ENCODE measurements at places on chromosomes 3 and 15. TPM values are rescaled to one million over a fixed set of nuclear protein-coding genes. Genes with fewer than 3 reads are reported as not detected.

DNA sequence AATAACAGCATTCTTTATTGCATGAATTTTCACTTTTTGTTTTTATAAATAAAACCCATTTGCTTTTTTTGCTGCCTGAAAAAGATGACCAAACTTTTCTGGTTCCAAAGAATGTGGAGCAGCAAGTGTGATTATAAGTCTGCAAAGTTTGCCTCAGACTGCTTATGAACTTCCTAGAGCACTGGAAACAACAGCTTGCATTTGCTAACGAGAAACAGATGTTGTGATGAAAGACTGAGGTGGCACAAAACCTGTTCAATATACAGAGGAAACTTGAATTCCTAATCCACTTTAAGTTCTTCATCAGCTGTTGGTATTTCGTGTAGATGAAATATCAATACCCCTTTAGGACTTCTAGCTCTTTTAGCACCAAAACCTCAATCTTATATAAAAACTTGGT is 9.3 kb downstream of the ZPLD1 start:
- no peaks in the 10 kb centered on the region for H3K4me1 ChIP-seq
- H3K27ac ChIP-seq = no peak overlapping the region
- no peaks in the 10 kb centered on the region for H3K27me3 ChIP-seq
- DNase-seq = no peak
- H3K36me3 ChIP-seq = no peaks in the 10 kb centered on the region

- DNase-seq = peak; percentile 30
- H3K36me3 ChIP-seq = no peaks in the 10 kb centered on the region
- H3K27me3 ChIP-seq = peaks cover 56% of the 10 kb centered on the region
These were observed 1.1 kb downstream of the PLXND1 start for GRCh38 chr3:129605203-129605921.

DNA sequence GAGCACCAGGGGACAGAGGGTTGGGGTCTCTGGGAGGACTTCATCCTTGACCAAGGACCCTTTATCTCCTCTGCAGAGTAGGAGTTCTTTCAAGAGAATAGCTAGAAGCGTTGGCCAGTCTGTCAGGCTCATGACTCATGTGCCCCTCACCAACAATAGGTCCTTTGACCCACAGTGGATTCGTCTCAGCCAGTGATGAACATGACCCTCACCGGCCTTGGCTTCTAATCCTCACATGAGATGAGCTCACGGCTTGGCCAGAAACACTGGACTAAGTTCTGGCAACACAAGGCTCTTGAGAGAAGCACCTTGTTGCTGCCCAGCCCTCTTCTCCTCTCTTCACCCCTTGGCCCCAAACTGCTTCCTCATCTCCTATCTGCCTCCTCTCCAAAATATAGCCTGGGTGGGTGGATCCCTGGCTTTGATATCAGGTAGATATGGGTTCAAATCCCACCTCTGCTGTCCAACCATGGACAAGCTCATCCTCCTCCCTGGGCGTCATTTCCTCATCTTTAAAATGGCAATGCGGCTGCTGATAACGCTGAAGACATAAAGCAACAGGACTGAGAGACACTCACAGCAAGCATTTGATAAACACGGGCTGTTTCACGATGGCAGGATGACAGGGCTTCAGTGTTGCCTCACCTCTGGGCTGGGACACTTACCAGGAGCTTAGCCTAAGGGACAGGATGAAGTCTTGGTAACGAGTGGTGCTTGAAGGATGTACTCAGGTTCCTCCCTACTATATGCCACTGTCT is 446.7 kb upstream of the PROK2 start:
- peaks cover 7% of the 10 kb centered on the region for H3K4me1 ChIP-seq
- DNase-seq = no peak
- H3K4me3 ChIP-seq = no peak overlapping the region
- no peaks in the 10 kb centered on the region for H3K36me3 ChIP-seq
- H3K27ac ChIP-seq = no peak overlapping the region

DNA sequence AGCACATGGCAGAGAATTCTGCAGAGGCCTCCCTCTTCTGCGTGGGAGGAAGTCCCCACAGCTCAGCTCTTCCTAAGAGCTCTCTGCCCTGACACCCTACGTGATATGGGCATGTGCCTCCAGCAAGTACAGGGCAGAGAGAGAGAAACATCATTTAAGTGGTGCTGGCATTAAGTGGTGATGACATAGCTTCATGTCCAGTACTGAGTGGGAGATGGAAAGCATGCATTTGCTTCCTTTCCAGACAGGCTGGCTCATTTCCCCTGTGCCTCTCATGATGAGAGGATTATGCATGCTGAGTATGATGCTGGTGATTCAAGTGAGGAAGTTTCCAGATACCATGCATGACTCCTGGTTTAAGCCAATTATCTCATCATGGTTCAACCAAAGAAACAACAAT is 26.9 kb downstream of the BFSP2 start:
- peaks cover 8% of the 10 kb centered on the region for H3K27me3 ChIP-seq
- H3K4me1 ChIP-seq = peaks cover 10% of the 10 kb centered on the region
- H3K27ac ChIP-seq = no peak overlapping the region
- H3K36me3 ChIP-seq = no peaks in the 10 kb centered on the region

- H3K4me3 ChIP-seq = no peak overlapping the region
- DNase-seq = no peak
- H3K27me3 ChIP-seq = no peaks in the 10 kb centered on the region
- no peak overlapping the region for H3K27ac ChIP-seq
These were observed 16.8 kb downstream of the MEF2A start for GRCh38 chr15:99582508-99582960.

DNA sequence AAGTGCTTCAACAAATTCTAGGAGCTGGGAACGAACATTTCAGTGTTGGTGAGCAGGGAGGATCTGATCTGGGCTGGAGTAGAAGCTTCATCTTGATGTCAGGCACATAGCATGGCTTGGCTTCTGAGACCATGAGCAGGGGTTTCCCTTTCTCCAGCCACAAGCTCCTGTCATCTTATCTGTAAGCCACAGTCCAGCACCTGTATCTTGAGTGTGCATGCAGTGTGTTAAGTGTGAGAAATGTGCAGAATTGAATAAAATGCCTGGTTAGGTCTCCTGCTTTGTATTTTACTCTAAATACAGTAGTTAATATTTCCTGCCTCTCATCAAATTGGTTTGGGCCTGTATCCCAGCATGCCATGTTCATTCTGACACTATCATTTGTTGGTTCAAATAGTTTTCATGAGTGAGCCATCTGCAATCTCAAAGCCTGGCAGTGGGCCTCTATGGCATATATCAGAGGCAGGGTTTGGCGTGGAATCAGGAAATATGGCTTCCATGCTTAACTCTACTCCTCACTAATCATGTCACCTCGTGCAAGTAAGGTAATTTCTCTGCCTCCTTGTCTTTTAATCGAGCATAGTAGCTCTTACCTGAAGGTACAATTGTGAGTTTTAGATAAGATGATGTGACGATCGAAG is 43.3 kb downstream of the TLNRD1 start:
- H3K4me3 ChIP-seq = no peak overlapping the region
- no peak for DNase-seq
- no peaks in the 10 kb centered on the region for H3K36me3 ChIP-seq
- H3K27ac ChIP-seq = no peak overlapping the region
- no peaks in the 10 kb centered on the region for H3K27me3 ChIP-seq

DNA sequence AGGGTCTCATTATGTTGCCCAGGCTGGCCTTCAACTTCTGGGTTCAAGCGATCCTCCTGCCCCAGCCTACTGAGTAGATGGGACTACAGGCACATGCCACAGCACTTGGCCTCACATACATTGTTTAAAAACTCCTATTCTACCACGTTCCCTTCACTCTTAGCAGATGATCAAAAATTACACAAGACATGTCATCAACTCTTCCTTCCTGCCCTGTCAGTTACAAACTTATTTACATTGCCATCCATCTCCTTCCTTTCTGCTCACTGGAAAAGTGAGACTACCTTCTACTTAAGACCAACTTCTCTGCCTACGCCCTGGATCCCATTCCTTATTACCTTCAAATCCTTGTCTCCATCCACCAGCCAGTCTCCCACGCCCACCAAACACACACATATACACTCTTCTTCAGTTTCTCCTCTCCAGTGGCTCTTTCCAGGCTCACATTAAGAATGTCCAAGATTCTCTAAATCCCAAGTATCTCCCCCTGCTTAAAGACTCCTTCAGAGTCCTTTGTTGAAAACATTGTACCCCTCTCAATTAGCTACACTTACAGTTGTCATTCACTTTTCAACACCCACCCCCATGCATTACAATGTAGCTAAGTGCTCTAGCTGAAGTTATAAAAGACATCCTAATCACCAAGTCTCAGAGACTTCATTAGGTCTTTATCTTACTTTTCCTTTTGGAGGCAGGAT is 4.3 kb downstream of the PEAK1 start:
- H3K4me1 ChIP-seq = peaks cover 25% of the 10 kb centered on the region
- H3K36me3 ChIP-seq = peaks cover 5% of the 10 kb centered on the region
- no peak overlapping the region for H3K27ac ChIP-seq
- no peak overlapping the region for H3K4me3 ChIP-seq

- H3K27ac ChIP-seq = no peak overlapping the region
- H3K4me1 ChIP-seq = peaks cover 22% of the 10 kb centered on the region
- peaks cover 56% of the 10 kb centered on the region for H3K27me3 ChIP-seq
- DNase-seq = no peak
- no peaks in the 10 kb centered on the region for H3K36me3 ChIP-seq
These were observed 56.4 kb downstream of the SPTSSB start for GRCh38 chr3:161314836-161315395.

DNA sequence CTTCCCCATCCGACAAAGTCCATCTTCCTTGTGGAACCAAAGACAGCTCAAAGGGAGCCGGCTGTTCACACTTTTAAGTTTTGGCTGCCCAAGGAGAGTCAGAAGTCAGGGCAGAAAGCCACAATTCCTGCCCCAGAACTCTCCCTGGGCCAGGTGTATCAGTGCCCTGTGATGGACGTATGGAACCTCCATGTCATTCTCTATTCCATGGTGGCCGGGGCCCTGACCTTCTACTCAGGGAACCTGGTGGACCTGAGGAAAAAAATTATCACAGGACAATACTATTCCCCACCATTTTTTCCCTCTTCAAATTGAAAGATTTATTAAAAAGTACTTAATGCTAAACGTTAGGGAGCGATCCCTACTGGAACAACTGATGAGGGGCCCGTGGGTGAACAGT is 66.6 kb downstream of the HMCES start:
- peaks cover 28% of the 10 kb centered on the region for H3K27me3 ChIP-seq
- H3K4me1 ChIP-seq = peaks cover 3% of the 10 kb centered on the region
- no peak for DNase-seq
- no peak overlapping the region for H3K4me3 ChIP-seq

- no peak overlapping the region for H3K4me3 ChIP-seq
- no peak overlapping the region for H3K27ac ChIP-seq
- H3K27me3 ChIP-seq = peaks cover 9% of the 10 kb centered on the region
- peaks cover 6% of the 10 kb centered on the region for H3K4me1 ChIP-seq
- no peak for DNase-seq
- H3K36me3 ChIP-seq = no peaks in the 10 kb centered on the region
These were observed 99.6 kb downstream of the ABI3BP start for GRCh38 chr3:100893590-100893989.

DNA sequence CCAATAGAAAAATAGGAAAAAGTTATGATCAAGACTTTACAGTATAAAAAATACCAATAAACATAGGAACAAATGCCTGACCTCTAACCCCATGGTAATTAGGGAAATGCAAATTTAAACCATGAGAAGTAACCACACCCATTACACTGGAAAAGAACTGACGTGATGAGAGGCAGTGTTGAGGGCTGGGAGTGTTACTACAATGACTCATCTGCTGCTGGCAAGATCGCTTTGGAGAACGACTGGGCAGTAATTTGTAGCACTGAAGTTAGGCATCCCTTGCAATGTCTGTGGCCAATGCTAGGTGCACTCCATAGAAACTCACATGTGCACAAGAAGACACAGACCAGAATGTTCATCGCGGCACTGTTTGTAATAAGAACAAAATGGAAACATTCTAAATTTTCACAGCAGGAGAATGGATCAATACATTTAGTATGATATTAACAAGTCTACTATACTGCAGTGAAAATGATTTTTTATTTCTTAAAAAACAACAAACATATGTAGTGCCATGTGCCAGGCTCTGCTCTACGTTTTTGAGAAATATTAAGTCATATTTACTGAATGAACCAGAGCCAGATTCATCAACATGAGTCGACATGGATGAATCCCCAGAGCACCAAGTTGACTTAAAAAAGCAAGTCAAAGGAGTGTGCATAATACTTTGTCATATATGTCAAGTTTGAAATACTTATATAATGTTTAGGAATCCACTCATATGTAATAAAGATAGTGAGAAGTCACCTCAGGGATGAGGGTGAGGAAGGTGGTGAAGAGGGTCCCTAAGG is 37.6 kb upstream of the EPHB3 start:
- H3K4me1 ChIP-seq = peaks cover 25% of the 10 kb centered on the region
- H3K4me3 ChIP-seq = peak overlapping the region; percentile 44
- DNase-seq = peak; percentile 39
- H3K27me3 ChIP-seq = peaks cover 8% of the 10 kb centered on the region
- no peaks in the 10 kb centered on the region for H3K36me3 ChIP-seq
- H3K27ac ChIP-seq = peak overlapping the region; percentile 80

DNA sequence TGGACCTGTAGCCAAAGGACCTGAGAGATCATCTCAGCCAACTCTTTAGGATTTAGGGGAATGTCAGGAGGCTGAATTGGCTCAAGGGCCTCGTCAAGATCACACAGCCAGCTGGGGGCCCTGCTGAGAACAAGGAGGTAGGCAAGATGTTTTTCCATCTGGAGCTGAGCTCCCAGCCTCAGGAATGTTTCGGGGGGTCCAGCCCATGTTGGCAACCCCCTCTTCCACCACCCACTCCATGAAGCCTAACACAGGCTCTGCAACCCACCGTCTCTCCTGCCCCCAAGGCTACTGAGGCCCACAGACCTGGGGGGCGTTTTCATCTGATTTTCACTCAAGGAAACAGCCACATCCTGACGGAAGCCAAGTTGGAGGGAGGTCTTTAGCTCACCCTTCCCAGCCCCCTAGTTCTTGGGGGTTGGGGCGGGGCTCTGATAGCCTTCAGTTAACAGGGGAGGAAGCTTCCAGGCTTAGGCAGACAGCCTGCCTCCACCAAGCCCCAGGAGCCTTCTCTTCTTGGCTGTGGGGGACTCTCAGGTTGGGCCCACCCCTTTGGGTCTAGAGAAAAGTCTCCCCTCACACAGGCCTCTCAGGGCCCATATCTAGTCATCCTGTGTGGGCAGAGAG is 48.8 kb downstream of the EPHB3 start:
- no peaks in the 10 kb centered on the region for H3K36me3 ChIP-seq
- no peak overlapping the region for H3K27ac ChIP-seq
- no peak overlapping the region for H3K4me3 ChIP-seq
- H3K27me3 ChIP-seq = peaks cover 25% of the 10 kb centered on the region
- no peak for DNase-seq
- H3K4me1 ChIP-seq = peaks cover 5% of the 10 kb centered on the region

GRCh38 chr15:35150361-35150760 is 65.3 kb upstream of the NANOGP8 start:
- H3K4me1 ChIP-seq = no peaks in the 10 kb centered on the region
- H3K36me3 ChIP-seq = no peaks in the 10 kb centered on the region
- no peak for DNase-seq
- H3K4me3 ChIP-seq = no peak overlapping the region
- peaks cover 3% of the 10 kb centered on the region for H3K27me3 ChIP-seq

- no peak for DNase-seq
- H3K36me3 ChIP-seq = no peaks in the 10 kb centered on the region
- H3K4me3 ChIP-seq = no peak overlapping the region
- H3K27ac ChIP-seq = no peak overlapping the region
- no peaks in the 10 kb centered on the region for H3K4me1 ChIP-seq
These were observed 464 bp downstream of the GABRG3 start for GRCh38 chr15:26971271-26972018.

GRCh38 chr3:33174711-33175414 is 43.7 kb downstream of the SUSD5 start:
- no peak for DNase-seq
- peaks cover 9% of the 10 kb centered on the region for H3K4me1 ChIP-seq
- peaks cover 2% of the 10 kb centered on the region for H3K36me3 ChIP-seq

The CYP1A1 gene
- total RNA-seq = 0.48 TPM

The CELF6 gene
- 0.16 TPM for total RNA-seq

The MITF gene
- total RNA-seq = 0.07 TPM

The EXD1 gene
- not detected for total RNA-seq

The RNF111 gene
- 36.9 TPM for total RNA-seq

The TMCC1 gene
- 18.0 TPM for total RNA-seq

The ARHGAP31 gene
- total RNA-seq = 13.2 TPM

The ITGB5 gene
- 4.3 TPM for total RNA-seq

Data from activated T-helper 2 cell treated with anti-CD3 and anti-CD28 coated beads, Interferon-gamma antibody, Interleukin-2, Interleukin-4, amounts not matched to agents 10 μg/mL and 5 μg/mL and 100 μg/mL, durations not matched to agents 14 hours and 24 hours and 36 hours (primary cell).